Smooth muscle cell of trachea (primary cell): ENCODE measurements at places on chromosomes 13 and 19. TPM values are rescaled to one million over a fixed set of nuclear protein-coding genes. Genes with fewer than 3 reads are reported as not detected.

Gene IGFLR1
- 0.29 and 1.2 TPM in 2 replicates for total RNA-seq

Gene FAM216B
- total RNA-seq, result not detected in 2 replicates

Gene TNFSF9
- under 0.01 and 1.3 TPM in 2 replicates for total RNA-seq

Gene C5AR2
- not detected in 2 replicates for total RNA-seq

Gene DOCK6
- total RNA-seq, result 11.5 and 19.4 TPM in 2 replicates

Gene ERICH4
- not detected in 2 replicates for total RNA-seq

Gene MBD3L3
- total RNA-seq, result not detected in 2 replicates

Gene TGFB1
- total RNA-seq, result 12.1 and 15.7 TPM in 2 replicates

Gene OLFM2
- total RNA-seq, result 4.1 and 6.1 TPM in 2 replicates

Gene COMMD6
- 40.9 and 41.5 TPM in 2 replicates for total RNA-seq

Gene SELENOV
- 0.33 TPM in 1 of 2 replicates, not detected in the other for total RNA-seq

Gene COL5A3
- total RNA-seq, result 3.8 and 5.0 TPM in 2 replicates

Gene TNNT1
- total RNA-seq, result 6.8 and 20.8 TPM in 2 replicates

Gene CD79A
- total RNA-seq, result 0.17 TPM in 1 of 2 replicates, not detected in the other

Gene AZU1
- total RNA-seq, result under 0.01 TPM in 1 of 2 replicates, not detected in the other

Gene B3GNT3
- not detected in 2 replicates for total RNA-seq

Gene ZNF430
- total RNA-seq, result 8.1 and 10.0 TPM in 2 replicates

Gene MAB21L1
- 2.6 and 4.7 TPM in 2 replicates for total RNA-seq

Gene KLK8
- not detected in 2 replicates for total RNA-seq

Gene FCGBP
- total RNA-seq, result 1.2 and 1.5 TPM in 2 replicates

Gene PET100
- 7.3 and 14.4 TPM in 2 replicates for total RNA-seq

Gene ZNF441
- total RNA-seq, result 12.2 and 15.9 TPM in 2 replicates
